Activated CD8-positive, alpha-beta T cell treated with anti-CD3 and anti-CD28 coated beads for 36 hours (primary cell): ENCODE measurements at places on chromosomes 5 and 9.
A peak's percentile ranks its signal among the peaks of the same experiment; 100 is the strongest.

- no peak for DNase-seq
These were observed 254.6 kb upstream of the PIK3R1 start for GRCh38 chr5:67960939-67961338.

- DNase-seq, result no peak
These were observed 134.9 kb downstream of the MRPS30 start for GRCh38 chr5:44943647-44944046.

DNA sequence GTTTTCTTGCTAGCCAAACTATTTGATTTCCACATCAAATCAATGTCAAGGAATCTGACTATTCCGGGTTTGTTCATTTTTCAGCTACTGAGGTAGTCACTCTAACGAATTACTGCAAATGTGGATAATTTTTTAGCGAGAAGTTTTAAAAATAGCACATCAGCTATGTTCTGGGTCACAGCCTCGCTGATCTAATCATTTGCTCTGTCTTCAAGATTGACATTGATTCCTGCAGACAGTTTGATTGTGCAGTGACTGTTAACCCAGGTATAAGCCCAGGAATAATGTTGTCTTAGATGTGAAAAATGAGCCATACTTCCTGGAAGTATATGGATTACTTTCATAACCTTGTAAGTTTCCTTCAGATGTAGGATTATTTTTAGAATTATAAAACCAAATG lies 175.1 kb downstream of the BAAT start:
- DNase-seq, result no peak

DNA sequence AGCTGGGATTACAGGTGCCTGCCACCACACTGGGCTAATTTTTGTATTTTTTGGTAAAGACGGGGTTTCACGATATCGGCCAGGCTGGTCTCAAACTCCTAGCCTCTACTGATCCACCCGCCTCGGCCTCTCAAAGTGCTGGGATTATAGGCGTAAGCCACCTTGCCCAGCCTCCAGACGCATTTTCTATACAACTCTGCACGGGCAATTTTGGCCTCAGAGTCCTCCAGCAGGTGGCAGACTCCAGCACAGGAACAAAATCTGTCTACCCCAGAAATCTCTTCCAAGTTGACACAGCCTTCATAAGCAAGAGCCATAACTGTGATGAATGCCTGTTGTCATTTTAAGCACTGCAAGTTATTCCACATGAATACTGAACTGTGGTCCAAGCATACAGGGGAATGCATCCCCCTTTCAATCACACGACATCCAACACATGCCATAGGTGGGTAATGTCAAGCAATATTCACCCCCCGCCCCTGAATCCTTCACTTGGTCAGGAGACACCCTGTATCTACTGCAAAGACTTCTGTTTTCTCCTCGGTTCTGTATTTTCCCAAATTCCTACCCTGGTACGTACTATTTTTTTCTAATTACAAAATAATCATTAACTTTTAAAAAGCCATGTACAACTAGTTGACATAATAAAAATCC lies 50.8 kb downstream of the ALDH7A1 start:
- peak; percentile 53 for DNase-seq

DNA sequence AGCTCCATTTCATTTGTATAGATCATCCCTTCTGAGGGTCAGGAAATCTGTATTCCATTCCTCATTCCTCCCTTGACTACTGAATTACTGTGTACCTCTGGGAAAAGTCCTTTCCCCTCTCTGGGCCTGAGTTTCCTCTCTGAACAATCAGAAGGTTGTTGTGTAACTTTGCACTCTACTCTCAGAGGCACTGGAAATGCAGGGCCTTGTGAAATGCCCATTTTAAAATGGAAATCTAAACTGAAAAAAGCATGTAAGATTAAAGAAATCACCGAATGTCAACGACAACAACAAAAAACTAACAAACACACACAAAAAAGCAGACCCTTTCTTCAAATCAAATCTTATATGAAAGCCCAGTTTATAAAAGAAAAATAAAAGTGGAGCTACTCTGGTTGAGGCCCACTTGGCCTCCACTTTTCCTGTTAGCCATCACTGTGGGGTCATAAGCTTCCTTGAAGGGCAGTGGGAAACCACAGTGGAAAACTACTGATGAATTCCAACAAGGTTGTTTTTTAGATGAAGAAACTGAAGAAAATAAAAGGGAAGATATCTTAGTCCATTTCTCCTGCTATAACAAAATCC lies 21.6 kb upstream of the GRPEL2 start:
- no peak for DNase-seq

DNA sequence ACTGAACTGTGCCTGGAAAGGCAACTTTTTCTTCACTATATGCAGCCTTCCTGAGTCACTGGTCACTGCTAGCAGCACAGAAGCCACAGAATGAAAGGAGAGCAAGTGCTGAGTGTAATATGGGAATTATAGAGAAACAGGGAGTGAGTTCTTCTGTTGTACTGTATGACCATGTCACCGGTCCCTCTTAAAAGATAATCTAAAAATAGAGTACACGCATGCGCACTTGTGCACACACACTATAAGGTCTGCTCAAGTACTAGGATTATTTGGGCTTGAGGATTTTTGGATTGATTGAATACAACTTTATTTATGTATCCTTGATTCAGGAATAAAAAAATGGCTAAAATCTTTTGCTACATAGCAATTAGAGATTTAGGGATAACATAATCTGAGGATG lies 571.9 kb downstream of the PDE4D start:
- DNase-seq, result no peak

GRCh38 chr9:83636813-83637212 lies 13.9 kb downstream of the IDNK start:
- DNase-seq, result no peak

DNA sequence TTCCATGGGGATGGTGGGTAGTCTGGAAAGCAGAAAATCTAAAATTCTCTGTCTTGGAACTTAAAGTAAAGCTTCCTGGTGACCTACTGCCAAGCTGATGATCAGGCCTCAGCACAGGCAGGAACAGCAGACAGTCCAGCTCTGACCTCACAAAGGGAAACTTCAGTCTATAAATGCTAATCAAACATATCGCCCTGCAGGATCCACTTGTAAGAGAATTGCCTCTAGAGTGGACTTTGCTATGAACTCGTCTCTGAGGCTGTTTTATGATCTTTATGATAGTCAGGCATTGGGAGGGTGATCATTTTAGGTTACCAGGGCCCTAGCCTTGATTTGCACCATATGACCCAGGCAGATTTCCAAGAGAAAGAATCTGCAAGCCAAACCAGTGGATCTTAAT lies 67.6 kb upstream of the SELENOP start:
- no peak for DNase-seq

- no peak for DNase-seq
These were observed 233.5 kb upstream of the ELL2 start for GRCh38 chr5:96195123-96195522.

DNA sequence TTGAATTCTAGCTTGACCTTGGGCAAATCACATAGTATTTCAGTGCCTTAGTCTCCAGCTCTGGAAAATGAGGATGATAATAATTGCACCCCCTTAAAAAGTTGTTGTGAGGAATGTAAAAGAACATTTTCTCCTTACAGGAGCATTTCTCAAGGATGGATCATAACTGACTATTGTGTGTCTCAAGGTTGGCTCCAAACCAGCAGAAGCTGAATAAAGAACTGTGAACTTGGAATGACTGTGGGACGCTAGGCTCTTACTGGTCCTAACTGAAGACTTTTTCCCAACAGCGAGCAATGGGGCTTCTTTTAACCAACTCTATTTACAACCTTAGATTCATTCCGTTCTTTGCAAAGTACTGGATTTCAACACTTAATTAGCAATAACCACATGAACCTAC lies 26.2 kb upstream of the GLRX start:
- no peak for DNase-seq

DNA sequence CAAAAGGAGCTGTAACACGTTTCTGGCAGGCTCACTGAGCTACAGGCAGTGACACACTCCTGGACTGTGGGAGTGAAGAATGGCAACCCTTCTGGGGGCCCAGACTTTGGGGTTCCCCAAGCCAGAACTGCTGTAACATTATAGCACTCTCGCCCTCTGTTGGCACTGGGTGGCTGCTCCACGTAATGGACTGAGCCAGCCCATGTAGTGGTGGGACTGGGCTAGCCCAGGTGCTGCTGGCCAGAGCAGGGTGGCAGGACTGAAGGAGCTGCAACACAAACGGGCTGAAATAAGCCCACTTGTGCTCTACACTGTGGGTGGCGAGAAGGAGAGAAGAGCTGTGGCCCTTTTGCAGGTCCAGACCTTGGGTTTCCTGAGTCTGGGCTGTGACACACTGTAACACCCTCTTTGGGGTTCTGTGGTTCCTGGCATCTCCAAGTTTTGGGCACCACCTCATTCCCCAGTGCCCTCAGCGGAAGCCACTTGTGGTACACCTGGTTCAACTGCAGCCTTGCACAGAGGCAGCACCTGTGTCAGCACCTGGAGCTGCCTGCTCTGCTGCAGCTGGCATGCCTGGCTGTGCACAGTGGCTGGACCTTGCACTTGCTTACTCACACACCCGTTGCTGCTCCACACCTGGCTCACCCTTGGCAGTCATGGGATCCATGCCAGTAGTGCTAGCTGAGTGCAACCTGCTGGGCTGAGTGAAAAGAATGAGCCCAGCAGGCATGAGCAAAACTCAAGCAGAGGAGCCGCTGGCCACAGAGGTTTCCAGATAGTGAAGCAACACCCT lies 95.0 kb upstream of the PRR16 start:
- DNase-seq, result no peak

DNA sequence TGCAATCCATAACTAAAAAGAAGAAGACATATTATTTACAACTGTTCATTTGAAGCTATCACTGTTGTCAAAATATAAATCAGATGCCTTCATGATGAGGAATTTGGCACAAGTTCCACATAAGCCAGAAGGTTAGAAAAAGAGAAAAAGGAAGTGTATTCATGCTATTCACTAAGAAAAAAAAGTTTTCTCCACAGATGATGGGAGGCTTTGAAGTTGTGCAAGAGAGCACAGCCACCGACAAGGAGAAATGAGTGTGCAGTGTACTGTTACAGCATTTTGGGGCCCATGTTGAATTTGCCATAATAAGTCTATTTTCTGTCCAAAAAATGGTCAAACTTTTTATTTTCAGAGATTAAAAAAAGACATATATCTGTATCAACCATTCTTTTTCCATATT lies 32.9 kb upstream of the IFNK start:
- no peak for DNase-seq

DNA sequence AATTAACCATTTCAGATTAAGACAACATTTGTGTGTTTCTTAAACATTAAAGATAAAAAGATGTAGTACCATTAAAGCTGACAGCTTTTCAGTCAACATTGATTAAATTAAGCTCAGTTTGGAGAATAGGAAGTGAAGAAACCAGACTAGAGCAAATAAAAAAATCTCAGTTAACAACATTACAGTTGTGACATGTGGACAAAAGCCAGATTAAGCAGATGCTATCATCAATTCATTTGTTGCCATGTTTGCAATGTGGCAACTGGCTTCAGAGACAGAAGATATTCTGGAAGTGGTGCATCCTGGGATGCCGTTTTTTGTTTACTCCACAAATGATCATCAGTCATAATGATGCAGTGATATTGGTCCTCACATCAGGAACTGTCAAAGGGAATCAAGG lies 70.3 kb upstream of the CNTLN start:
- DNase-seq, result no peak

GRCh38 chr9:120936764-120937122 lies 10.1 kb upstream of the TRAF1 start:
- DNase-seq, result no peak

GRCh38 chr5:98414938-98415337 lies 358.5 kb upstream of the RGMB start:
- DNase-seq, result no peak

DNA sequence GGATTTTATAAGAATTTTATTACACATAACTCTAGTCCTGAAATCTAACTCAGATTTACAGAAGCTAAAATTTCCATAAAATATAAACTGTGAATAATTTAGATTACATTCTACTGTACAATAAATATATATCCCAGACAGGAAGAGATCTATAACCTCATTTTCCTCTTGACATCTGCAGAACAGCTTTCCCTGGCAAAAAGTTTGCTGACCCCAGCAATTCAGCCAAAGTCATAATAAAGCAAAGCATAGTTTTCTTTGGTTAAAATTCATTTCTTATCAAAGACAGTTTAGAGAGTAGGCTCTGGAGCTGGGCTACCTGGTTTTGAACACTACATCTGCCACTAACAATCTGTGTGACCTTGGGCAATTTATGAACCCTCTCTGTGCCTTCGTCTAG lies 372.5 kb downstream of the CAAP1 start:
- DNase-seq, result no peak

DNA sequence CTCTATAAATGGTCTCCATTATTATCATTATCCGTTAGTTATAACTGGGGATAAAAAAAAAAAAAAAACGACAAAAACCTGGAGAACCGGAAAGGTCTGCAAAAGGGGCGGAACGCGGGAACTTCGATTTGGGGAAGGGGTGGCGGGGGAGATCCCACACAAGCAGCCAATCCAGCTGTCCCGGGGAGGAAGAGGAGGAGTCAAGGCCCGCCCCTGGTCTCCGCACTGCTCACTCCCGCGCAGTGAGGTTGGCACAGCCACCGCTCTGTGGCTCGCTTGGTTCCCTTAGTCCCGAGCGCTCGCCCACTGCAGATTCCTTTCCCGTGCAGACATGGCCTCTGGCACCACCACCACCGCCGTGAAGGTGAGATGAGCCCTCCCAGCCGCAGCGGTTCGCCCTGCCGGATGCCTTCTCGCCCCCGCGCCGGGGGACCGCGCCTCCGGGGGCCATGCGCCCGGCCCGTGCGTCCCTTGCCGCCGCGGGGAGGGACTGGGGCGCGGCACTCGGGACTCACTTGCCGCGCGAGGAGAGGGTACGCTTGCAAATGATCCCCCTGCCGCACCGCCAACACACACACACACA lies at the start of gene MTAP:
Gene MTAP (plus strand): TSS at position 219 of the 583 bp plus-strand sequence. CDS start 113 bp downstream, at position 332.
- peak; percentile 85 for DNase-seq

GRCh38 chr5:76367623-76368371 lies 35.3 kb upstream of the IQGAP2 start:
- peak; percentile 47 for DNase-seq

- DNase-seq, result peak; percentile 48
These were observed 147.0 kb upstream of the RASA1 start for GRCh38 chr5:87120518-87121303.

DNA sequence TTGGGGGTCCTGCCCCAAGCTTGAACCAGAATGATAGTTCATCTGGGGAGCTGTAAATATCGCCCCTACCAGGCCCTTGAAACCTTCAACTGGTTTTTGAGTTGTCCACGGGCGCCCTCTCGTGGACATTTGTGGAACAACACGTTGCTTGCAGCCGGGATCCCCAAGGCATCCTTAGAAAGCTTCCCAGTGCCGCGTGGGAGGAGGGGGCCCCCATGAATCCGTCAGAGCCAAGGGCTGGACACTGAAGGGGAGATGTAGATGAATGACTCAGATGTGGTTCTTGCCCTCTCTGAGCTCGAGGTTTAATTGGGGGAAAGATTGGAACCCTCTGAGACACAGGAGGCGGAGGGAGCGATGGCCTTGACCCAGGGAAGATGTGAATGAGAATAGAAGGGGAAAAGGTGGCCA lies 31.8 kb upstream of the ORM1 start:
- DNase-seq, result peak; percentile 83
